ENCODE measurements at places on chromosomes 7 and 10.

- peak; percentile 37 for DNase-seq
Measured at GRCh38 chr10:124153023-124153826, 59.8 kb upstream of the CHST15 start.

GRCh38 chr10:124122211-124122610 lies 28.8 kb upstream of the CHST15 start:
- DNase-seq = no peak

GRCh38 chr10:3961082-3961481 lies 176.1 kb upstream of the KLF6 start:
- no peak for DNase-seq

- no peak for DNase-seq
Measured at GRCh38 chr10:51377932-51378599, 303.8 kb downstream of the PRKG1 start.

GRCh38 chr10:6136215-6137201 lies 47.7 kb downstream of the RBM17 start:
- no peak for DNase-seq

- DNase-seq = no peak
Measured at GRCh38 chr7:32116436-32116835, 46.2 kb upstream of the PDE1C start.

GRCh38 chr7:5375925-5376324 lies 47.7 kb downstream of the TNRC18 start:
- DNase-seq = no peak

- DNase-seq = no peak
Measured at GRCh38 chr7:40880581-40880980, 745.8 kb downstream of the SUGCT start.

Measured in esophagus squamous epithelium (tissue), 5 donors.